Activated CD4-positive, CD25-positive, alpha-beta regulatory T cell treated with anti-CD3 and anti-CD28 coated beads, Interleukin-2, amount 50 U/mL, for 16 hours (primary cell): ENCODE measurements at places on chromosomes 6 and 20.

DNA sequence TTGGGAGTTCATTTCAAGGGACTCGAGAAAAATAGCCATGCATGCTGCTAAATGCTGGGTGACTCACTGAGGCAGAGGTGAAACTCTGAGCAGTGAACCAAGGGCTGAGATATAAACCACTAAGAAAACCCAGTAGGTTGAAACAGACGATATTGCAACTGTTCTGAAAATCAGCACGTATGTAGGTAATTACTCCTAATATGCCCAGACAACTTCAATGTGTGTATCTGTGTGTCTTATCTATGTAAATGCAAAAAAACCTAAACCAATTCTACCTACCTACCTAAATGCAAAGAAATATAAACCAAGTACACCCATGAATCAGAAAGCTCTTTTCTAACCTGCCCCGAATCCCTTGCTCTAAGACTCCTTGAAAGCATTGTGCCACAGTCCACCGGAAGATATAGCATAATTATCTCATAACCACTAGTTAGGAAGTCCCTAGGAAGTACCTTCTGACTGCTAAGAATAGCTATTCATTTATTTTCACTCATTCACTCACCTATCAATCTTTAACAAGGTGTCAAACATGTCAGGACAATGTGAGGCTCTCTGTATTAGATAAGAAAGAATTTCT lies 458.7 kb upstream of the RUNX2 start:
- DNase-seq, result no peak

DNA sequence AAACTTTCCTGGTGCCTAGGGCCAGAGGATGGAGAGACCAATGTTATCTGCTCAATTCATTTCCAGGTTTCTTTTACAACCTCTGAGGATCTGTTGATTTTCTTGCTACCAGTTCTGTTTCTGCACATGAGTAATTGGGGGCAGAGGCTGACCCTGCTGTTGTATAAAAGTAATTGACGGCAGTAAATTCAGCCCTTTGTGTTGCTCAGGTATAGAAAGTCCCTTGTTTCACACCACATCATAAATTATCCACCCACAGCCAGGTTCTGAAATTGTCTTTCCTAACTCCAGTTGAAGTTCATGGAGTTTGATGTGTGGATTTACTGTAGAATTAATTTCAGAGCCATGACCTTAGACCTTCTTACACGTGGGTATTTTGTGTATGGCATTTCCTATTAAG lies 107.4 kb upstream of the GRIK2 start:
- DNase-seq, result no peak

DNA sequence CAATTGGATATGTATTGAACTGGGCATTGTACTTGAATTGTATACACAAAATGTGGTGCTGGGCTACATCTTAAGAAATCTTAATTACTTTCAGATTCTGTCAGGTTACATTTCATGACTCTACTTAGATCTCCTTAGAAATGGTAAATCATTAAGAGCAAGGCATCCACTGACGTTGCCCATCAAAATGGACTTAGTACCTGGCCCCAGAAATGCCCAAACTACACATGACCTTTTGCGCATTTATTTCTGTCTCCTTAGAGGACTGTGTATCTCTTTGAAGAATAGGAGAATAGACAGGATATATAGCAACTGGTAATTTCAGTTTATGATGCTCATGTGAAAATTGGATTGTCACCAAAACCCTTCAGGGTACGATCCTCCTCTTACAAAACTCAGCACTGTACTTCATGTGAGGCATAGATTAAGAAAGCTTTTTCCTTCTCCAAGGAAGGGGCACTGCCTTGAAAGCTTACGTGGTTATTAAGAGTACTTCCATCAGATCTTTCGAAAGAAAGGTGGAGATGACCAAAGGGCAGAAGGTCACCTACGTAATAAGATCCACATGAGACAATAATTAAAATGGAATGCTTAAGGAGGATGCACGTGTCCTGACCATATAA lies 61.4 kb upstream of the BMP2 start:
- no peak for DNase-seq

DNA sequence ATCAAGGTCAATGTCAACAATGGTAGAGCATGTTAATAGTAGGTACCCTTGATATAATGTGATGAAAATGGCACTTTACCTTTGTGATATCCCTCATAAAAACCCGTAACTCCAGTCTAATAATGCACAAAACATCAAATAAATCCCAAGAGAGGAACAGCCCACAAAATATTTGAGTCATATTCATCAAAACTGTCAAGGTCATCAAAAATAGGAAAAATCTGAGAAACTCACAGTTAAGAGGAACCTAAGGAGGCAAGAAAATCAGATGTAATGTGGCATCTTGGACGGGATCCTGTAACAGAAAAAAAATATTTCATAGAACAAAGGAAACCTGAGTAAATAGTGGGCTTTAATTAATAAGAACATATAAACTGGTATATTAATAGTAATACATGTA lies 25.5 kb upstream of the OSTM1 start:
- no peak for DNase-seq

- no peak for DNase-seq
Measured at GRCh38 chr6:18493382-18493891, 106.3 kb downstream of the RNF144B start.

DNA sequence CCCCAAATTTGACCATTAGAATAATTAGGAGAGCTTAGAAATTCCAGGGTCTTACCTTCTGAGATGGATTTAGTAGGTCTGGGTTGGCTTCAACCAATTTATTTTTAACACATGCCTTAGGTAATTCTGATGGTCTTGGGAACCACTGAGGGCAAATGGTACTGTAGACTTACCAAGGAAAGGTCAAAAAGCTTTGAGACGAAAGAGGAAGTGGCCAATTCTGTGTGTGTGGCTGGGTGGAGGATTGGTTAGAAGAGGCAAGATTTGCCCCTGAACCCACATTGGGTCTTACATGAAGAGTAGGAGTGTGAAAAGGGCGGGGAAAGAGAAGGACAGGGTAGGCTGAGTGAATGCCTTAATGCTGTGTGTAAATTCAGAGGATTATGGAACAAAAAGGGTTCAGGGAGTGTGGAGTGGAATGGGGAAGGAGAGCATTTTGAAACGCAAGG lies 2.7 kb downstream of the ITCH start:
- no peak for DNase-seq

DNA sequence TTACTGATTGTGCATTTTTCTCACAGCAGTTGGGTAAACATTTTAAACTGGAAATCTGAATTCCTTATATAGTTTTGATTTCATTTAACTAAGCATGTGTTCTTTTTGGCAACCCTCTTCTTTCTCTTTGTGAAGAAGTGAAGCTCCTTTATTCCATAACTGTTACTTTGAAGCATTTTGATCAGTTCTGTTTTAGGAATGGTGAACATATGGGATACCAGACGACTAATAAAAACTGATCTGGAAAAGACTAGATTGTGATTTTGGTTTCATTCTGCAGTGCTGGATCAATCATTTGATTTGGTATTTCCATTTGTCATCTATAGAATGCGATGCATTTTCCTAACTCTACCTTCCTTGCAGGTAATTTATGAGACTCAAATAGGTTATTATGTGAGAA lies 9.8 kb downstream of the AFG1L start:
- DNase-seq, result no peak

- no peak for DNase-seq
Measured at GRCh38 chr6:87645080-87645479, 55.1 kb downstream of the ORC3 start.

GRCh38 chr6:135117413-135117968 lies 62.9 kb upstream of the HBS1L start:
- DNase-seq, result no peak

DNA sequence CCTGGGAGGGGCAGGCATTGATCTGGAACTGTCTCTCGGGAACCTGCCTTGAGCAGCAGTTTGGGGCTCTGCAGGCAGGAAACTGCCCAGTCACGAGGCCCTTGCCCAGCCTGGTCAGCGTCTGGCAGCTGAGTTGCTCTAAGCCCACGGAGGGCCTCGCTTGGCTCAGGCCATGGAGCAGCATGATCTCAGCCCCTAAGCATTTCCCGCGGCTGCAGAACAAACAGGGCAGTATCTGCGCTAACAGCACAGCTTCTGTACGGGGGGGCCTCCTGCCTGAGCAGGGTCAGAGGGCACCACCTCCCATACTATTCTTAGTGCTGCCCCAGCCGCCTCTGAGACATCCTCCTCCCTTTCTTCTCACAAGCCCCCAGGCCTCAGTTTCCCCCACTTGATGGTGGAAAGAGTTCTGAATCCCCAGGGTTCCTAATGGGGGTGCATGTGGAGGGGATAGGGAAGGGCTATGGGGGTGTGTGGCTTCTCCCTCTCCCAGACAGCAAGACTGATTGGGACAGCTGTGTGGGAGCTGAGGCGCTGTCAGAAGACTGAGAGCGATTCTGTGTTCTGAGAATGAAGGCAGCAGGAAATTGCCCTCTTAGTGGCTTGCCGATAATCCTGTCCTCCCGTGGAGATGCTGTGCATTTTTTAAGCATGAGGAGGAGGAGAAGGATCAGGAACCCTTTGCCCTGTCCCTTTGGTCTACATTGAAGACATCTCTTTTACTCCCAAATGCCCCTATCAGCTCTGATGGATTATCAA lies 46.4 kb downstream of the MOCS1 start:
- no peak for DNase-seq

GRCh38 chr6:126923807-126924206 lies 194.7 kb upstream of the RSPO3 start:
- DNase-seq, result no peak

DNA sequence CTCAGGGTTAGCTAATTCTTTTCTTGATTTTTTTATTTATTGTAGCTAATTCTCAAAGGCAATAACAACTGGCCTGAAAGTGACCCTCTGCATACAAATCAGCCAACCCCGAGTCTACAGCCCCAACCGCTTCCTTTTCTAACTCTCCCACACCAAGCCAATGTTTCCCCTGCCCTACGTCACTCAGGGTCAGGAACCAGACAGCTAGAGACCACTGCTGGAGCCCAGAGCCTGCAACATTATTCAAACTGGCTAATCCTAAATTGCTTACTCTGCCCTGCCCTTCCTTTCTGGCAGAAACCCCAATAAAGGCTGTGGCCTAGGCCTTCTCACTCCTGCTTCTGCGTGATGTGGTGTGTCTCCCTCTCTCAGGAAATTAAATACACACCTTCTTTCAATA lies 320.7 kb downstream of the CBLN4 start:
- DNase-seq, result no peak

GRCh38 chr6:169266746-169267591 lies 13.3 kb upstream of the THBS2 start:
- no peak for DNase-seq

- DNase-seq, result no peak
Measured at GRCh38 chr20:63884506-63885263, 10.2 kb upstream of the DNAJC5 start.

DNA sequence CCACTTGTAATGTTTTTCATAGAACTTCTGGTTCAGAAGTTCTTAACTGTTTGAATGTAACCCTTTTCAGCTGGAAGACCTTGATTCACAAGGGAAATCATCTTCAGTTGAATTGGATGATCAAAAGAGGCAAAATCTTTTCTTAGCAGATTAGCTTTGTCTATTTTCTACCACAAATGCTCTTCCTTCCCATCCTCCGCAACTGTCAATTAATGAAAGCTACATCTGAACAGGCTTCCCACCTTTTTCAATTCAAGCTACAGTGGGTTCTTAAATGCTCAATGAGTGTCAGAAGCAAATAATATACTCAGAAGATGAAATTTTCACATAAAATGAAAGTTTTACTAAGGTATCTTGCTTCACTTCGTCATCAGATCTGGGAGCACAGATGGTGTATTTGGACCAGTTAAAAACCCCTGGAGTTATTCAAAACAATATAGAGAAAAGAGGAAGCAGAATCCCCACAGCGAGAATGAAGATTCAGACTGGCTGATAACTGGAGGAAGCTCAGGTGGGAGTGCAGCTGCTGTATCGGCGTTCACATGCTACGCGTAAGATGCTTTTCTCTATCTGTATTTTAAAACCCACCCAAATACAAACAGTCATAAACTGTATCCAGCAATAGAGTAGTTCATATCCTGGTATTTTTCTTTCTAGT lies 19.4 kb downstream of the QRSL1 start:
- DNase-seq, result no peak

GRCh38 chr6:87315071-87315470 lies 7.3 kb upstream of the SMIM8 start:
- no peak for DNase-seq

GRCh38 chr6:6622501-6622900 lies 34.0 kb downstream of the LY86 start:
- no peak for DNase-seq

- DNase-seq, result no peak
Measured at GRCh38 chr6:155589190-155589589, 133.6 kb upstream of the NOX3 start.

- DNase-seq, result no peak
Measured at GRCh38 chr20:14030991-14031390, 35.7 kb downstream of the MACROD2 start.
